CD4-positive, alpha-beta T cell treated with Interleukin-4 for 4 hours (primary cell): ENCODE measurements at places on chromosomes 7 and 10.

GRCh38 chr10:60141896-60142559, 235.7 kb upstream of the CCDC6 start:
- DNase-seq = no peak

GRCh38 chr7:116687801-116688201, 15.8 kb downstream of the MET start:
- DNase-seq = no peak

GRCh38 chr10:24551161-24551560, 172.5 kb downstream of the ARHGAP21 start:
- DNase-seq = no peak

DNA sequence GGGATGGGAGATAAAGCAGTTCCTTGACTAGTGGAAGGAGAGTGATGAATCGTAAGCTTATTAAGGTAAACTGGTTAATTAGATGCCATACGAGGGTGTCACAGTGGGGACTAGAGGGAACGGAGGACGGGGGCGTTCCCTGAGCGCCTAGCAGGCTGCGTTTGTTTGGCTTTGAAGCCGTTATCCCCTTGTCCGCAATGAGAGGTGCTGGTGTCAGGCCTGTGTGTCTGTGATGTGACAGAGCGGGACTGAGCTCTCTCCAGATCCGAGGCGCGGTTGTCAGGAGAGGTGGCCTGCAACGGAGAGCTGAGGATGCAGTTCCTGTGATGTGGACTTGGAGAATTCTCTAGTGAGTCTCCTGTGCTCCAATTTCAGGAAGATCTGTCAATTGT, 60.0 kb upstream of the PRPS1L1 start:
- DNase-seq = no peak

DNA sequence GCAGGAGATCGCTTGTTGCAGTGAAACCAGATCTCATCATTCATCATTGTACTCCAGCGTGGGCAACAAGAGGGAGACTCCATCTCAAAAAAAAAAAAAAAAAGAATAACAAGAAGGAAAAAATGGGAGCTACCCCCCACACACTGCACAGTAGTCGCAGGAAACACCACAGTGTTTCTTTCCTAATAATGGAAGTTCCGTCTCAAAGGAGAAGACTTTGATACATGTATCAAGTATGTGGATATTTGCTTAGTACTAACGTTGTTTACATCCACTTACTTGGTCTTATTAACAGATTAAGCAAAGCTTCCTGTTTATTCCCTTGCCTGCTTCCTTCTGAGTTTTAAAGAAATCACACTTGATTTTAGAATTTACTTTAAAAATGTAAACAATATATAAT, 22.2 kb downstream of the YAE1 start:
- DNase-seq = no peak

GRCh38 chr7:87000344-87000743, 59.1 kb downstream of the ELAPOR2 start:
- no peak for DNase-seq

DNA sequence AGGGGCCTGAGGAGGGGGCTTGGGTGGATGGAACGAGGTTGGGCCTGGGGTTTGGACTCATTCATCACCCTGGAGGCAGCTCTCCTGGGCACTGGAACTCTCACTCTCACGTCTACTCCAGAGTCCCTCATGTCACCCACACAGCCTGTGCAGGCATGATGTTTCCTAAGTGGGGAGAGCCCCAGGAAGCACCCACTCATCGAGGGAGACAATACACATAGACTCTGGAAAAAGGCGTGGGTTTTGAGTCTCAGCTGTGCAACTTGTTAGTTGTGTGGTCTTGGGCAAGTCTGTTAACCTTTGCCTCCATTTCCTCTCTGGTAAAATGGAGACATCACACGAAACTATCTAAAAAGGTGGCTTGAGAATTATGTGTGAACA, 25.9 kb upstream of the RBM20 start:
- no peak for DNase-seq

DNA sequence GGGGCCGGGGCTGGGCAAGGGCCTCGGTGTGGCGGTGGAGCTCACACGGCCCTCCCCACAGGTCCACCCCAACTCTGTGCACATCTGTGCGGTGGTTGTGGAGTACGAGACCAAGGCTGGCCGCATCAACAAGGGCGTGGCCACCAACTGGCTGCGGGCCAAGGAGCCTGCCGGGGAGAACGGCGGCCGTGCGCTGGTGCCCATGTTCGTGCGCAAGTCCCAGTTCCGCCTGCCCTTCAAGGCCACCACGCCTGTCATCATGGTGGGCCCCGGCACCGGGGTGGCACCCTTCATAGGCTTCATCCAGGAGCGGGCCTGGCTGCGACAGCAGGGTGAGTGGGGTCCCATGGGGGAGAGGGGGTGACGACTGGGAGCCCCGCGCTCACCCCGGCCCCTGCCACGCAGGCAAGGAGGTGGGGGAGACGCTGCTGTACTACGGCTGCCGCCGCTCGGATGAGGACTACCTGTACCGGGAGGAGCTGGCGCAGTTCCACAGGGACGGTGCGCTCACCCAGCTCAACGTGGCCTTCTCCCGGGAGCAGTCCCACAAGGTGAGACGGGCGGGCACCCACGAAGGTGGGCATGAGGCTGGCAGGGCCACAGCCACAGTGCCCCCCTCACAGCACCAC, 8.8 kb downstream of the TMEM120A start:
- DNase-seq = no peak

- DNase-seq = no peak
Measured at GRCh38 chr10:132481690-132482089, 55.9 kb upstream of the INPP5A start.

DNA sequence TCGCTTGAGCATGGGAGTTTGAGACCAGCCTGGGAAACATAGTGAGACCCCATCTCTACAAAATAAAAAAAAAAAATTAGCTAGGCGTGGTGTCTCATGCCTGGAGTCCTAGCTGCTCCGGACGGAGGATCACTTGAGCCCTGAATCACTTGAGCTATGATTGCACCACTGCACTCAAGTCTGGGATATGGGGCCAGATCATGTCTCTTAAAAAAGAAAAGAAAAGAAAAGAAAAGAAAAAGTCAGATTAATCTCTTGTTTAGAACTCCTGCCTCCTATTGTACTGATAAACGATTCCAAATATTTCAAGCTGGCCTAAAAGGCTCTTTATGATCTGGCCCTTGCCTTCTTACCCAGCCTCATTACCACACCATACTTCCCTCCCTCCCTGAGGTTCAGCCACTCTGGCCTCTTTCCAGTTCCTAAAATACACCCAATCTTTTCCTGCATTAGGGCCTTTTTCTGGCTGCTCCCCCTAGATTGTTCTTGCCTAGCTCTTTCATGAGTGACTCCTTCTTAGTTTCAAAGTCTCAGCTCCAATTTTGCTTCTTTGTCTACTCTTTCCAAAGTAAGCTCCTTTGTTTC, 41.7 kb downstream of the VCL start:
- DNase-seq = no peak

DNA sequence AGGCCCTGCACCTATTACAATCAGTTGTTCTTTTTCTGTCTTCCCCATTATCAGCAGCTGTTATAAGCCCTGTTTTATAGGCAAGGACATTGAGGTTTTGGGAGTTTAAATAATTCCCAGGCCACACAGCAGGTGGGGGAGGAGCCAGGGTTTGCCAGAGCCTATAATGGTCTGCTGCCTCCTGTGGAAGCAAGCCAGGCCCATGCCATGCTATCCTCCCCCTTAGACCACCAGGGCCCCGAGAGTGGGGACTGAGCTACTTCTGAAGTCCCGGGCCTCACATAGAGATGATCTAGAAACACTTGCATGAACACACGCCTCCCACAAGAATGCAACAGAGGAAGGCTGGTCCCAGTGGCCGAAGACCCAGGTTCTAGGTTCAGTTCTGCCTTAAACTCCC, 141.7 kb downstream of the SH3PXD2A start:
- no peak for DNase-seq

- DNase-seq = no peak
Measured at GRCh38 chr7:81715984-81716588, 53.8 kb downstream of the HGF start.

GRCh38 chr7:601595-602340, 82.1 kb upstream of the PDGFA start:
- peak; percentile 84 for DNase-seq

- DNase-seq = no peak
Measured at GRCh38 chr7:155396661-155397060, 61.3 kb upstream of the EN2 start.

GRCh38 chr7:94634502-94634901, 21.4 kb downstream of the SGCE start:
- DNase-seq = no peak

DNA sequence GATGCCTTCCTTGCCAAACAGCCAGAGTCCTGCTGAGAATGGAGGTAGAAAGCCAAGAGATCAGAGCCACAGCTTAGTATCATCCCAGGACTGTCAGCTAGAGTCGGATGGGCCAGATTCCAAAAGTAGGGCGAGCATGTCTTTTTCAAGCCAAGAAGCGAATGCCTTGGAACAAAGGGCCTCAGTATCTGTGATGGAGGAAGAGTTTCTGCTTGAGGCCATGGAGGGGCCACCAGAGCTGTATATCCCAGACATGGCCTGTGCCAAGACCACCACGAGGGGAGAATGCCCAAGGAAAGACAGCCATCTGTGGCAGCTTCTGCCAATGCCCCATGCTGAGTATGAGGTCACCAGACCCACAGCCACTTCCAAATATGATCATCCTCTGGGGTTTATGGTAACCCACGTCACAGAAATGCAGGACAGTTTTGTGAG, 44.3 kb upstream of the PPP1R17 start:
- no peak for DNase-seq

DNA sequence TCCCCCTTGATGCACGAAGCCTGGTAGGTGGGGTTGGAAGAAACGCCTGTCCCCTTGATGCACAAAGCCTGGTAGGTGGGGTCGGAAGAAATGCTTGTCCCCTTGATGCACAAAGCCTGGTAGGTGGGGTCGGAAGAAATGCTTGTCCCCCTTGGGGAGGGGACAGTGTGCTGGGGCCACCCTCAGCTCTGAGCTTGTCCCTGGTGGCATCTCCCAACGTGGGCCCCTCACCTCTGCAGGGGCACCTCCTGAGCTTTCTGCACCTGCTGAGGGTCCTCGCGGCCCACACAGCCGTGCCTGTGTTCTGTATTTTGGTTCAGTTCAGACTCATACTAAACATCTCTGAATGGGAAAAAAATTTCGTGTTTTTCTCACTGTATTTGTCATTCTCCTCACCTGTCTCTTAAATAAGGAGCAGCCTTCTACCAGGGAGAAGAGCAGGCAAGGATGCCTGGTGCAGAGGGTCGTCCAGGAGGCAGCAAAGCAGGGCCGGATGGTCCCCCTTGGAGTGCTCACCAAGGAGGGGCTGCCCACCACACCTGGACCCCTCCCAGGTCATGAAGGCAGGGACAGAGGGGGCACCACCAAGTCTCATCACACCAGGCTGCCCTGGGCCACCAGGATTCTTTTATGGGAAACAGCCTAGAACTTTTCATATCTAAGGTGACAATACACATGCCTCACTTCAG, 24.7 kb downstream of the VIPR2 start:
- no peak for DNase-seq

DNA sequence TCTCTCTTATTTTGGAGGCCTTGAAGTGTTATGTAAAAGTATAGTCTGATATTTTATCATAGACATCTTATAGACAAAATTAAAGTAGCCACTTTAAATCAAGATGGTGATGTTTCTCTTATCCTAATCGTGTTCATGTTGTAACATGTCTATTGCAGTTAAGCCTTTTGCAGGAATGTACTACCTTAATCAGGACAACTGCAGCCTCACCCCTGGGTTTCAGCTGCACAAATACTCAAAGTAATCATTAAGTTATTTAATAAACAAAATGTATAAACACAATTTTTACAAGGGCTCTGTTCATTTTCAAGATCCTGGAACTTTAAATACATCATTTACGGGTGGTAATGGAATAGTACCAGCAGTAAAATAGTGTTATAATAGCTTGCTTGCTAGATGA, 14.4 kb upstream of the KIF5B start:
- no peak for DNase-seq

DNA sequence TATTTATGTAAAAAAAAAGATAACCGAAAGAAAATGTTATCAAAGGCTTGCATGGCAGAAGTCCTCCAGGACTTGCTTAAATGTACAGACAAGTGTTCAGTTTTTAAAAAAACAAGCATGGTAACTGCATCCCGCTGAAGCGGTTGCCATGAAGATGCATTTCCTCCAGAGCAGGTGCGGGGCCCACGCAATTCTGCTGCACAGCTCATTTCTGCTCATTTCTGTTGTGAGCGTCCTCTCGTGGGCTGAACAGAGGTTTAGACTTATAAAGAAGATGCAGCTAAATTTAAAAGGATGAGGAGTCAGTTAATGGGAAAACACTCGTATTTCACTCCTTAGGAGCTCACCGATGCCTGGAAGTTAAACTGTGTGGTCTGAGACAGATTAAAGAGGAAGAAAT, 247.6 kb downstream of the DNAJB6 start:
- DNase-seq = no peak

GRCh38 chr7:29090836-29091601, 55.3 kb downstream of the CPVL start:
- no peak for DNase-seq

DNA sequence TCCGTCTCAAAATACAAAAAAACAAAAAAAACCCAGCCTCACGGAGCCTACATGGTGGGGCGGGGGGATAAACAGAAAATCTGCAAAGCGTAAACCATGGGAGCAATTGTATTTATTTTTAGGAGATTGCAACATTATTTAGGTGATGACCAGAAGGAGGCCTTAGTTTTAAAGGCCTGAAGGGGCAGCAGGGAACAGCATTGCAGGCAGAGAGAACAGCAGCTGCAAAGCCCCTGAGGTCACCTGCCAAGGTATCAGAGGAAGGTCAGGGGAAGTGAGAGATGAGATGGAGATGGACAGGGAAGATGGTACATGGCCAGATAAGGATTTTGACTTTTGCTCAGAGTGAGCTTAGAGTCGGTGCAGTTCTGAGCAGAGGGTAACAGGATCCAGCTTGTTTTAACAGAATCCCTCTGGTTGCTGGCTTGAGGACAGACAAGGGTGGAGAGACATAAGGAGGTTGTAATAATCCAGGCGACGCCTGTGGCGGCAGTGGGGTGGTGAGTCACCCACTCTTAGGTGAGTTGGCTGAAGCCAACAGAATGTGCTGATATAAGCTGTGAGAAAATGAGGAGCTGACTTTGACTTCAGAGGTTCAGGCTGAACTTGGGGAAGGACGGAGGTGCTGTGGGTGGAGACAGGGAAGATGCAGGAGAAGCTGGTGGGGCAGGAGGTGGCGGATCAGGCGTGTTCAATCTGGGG, 82.3 kb upstream of the GTF2I start:
- DNase-seq = no peak

DNA sequence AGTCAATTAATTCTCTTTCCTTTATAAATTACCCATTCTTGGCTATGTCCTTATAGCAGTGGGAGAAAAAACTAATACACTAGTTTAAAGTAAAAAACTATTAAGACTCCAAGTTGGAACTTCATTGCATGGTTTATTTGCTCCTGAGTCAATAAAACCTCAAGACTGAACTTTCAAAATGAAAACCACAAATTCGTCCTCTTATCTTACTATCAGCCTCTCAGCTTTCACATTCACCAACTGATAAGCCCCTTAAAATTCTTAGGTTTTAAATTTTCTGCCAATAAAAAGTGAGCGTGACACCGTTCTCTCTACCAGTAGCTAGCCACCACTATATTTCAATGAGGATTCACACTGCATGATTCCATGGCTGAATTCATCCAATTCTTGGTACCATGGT, 346.4 kb upstream of the NPSR1 start:
- DNase-seq = no peak
